Heart right ventricle (tissue), 16 donors: ENCODE measurements at places on chromosomes 3 and 15. TPM values are rescaled to one million over a fixed set of nuclear protein-coding genes. Genes with fewer than 3 reads are reported as not detected.
A peak's percentile ranks its signal among the peaks of the same experiment; 100 is the strongest.

DNA sequence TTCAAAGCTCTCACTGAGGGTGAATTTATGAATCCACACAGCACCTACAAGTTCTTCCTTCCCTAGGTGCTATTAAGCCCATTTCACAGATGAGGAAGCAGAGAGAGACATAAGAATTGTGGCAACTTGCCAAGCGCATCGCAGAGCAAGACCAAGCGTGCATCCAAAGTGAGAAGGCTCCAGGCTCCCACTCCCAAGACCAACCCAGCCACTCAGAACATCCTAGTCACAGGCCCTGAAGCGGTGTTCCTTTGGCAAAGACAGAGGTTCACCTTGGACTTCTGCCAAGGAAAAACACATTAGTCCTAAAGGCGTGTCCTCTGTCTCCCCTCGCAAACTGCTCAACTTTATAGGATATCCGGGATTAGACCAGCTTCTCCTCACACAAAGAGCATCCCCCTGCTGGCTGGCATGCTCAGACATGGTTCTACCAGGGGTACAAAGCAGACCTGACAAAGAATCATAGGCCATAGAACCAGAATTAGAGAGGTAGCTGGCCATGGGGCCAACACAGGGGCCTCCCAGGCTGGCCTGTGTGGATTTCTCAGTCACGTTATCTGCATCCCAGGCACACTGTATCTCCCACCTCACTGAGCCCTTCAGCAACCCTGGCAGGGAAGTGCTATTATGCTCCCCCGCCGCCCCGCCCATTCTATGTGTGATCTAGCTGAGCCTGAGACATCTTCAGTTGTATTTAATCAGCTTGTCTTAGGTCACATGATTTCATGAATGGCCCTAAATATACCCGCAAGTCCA lies 160.2 kb downstream of the FOXP1 start:
- peak; percentile 49 for DNase-seq

The SCN11A gene
- polyA plus RNA-seq, result 0.15 TPM

DNA sequence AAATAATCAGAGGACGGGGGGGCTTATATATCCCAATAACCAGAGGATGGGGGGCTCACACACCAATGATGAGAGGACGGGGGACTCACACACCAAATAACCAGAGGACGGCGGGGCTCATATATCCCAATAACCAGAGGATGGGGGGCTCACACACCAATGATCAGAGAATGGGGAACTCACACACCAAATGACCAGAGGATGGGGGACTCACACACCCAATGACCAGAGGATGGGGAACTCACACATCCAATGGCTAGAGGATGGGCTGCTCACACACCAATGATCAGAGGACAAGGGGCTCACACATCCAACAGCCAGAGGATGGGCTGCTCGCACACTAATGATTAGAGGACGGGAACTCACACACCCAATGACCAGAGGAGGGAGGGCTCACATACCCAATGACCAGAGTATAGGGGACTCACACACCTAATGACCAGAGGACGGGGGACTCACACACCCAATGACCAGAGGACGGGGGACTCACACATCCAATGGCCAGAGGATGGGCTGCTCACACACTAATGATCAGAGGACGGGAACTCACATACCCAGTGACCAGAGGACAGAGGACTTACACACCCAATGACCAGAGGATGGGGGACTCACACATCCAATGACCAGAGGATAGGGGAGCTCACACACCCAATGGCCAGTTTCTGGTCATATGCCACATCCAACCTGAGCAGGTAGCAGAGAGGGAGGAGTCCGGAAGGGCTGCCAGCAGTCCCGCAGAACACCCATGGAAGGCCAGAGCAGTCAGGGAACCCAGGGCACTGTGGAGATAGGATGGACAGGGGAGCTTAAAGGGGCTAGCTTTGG lies 10.6 kb downstream of the RAB6B start:
- DNase-seq, result no peak

- no peak for DNase-seq
Observed at GRCh38 chr15:95825671-95826411, 504.7 kb upstream of the NR2F2 start.

DNA sequence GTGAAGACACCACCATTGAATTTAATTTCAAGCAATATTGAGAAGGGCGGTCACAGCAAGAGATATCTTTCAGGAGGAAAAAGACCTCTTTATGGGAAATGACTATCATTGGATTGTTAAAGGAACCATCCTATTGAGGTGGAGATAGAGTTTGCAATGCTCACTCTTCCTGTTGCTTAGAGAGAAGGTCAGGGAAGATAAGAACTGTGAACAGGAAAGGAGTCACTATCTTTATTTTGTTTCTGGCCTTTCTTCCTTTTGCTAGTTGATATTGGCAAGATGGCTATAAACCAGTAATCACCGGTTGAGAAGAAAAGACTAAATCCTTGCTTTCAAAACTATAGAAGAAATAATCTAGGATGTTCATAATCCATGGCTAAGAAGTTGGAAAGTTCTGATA lies 112.1 kb upstream of the TMEM108 start:
- DNase-seq, result no peak

The NTRK3 gene
- 1.2 TPM for polyA plus RNA-seq

The FRMD4B gene
- 7.8 TPM for polyA plus RNA-seq

- DNase-seq, result no peak
Observed at GRCh38 chr3:195183071-195183776, 87.7 kb downstream of the XXYLT1 start.

The CRABP1 gene
- polyA plus RNA-seq, result not detected

GRCh38 chr3:8460815-8461456 lies 40.7 kb upstream of the LMCD1 start:
- no peak for DNase-seq

GRCh38 chr15:33753012-33753411 lies 215.3 kb upstream of the CHRM5 start:
- no peak for DNase-seq

DNA sequence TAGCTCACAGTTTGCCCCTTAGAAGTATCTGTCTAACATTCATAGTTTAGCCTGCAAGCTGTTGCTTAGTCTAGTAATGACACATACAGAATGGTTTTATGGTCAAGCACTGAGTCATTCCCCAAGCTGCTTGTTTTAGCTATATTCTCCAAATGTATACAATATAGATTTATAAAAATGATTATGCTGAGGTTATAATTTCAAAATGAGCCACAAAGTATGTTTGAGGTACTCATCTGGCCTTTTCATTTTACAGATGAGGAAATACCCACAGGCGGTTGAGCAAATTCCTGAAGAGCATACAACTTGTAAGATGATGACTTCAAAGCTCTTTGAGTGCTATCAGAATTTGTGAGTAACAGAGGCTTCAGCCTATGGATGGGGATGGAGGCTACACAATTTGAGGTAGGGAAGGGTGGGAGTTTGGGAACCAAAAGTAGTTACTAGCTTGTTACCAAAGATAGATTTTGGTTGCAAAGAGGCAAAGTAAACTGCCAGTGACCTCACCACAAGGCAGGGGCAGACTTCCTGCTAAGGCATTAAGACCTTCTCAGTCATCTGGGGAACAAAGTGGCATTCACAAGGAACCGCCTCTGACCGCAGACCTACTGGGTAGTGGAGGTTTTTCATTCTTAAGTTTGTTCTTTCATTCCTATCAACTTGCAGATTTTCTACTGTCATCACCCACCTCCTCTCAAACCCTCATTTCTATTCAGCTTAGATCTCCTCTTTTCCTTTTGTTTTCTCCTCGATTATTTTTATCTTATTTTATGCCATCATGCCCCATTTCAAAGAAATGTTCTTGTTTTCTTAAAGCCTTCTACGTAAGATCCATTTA lies 257.2 kb upstream of the NECTIN3 start:
- DNase-seq, result no peak

GRCh38 chr3:4350789-4351163 lies 47.6 kb downstream of the SETMAR start:
- DNase-seq, result no peak

DNA sequence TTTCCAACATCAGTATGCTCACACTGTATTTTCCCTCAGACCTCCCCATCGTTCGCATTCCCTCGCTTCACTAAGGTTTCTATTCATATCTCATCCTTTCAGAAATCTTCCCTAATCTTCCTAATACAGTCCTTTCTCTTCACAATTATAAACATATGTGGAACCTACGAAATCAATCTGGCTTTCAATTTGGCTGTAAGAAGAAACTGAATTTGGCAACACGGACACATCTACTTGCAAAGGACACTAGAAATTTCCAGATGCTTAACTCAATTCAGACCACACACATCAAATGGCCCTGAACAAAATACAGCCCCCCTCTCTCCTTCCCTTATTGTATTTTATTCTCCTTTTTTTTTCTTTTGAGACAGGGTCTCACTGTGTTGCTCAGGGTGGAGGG lies 39.1 kb upstream of the TM4SF19 start:
- DNase-seq, result no peak

DNA sequence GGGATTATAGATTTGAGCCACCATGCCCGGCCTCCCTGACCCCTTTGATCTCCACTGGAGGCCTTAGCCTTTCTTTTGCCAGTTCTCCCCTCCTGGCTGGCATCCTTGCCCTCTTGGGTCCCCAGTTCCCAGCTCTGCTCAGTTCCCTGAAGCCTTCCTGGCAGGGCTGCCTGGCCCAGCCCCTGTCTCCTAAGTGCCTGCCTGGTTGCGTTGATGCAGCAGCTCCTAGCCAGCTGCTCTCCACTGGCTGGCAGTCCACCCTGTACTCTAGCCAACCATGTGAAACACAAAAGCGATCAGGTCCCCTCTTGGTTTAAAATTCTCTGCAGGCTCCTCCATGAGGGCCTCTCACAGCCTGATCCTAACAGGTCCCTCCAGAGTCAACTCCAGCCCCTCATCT lies 184.7 kb downstream of the RAB11A start:
- no peak for DNase-seq

- peak; percentile 27 for DNase-seq
Observed at GRCh38 chr15:62306851-62307504, 141.9 kb upstream of the C2CD4B start.

The CD200 gene
- polyA plus RNA-seq, result 1.3 TPM

DNA sequence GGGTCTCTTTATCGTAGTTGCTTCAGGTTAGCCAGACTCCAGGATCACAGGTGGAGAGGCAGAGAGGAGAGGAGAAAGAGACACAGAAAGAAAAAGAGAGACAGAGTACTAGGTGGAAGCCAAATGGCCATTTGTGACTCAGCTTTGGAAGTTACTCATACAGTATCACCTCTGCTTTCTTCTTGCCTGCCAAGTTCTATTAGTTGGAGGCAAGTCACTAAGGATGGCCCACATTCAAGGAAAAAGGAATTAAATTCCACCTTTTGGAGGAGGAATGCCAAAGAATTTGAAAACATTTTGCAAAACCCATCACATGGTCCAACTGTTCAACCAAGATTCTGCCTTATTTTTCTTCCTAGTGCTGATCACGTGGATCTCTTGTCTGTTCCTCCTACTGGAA lies 291.1 kb downstream of the CHL1 start:
- no peak for DNase-seq

The CDHR4 gene
- polyA plus RNA-seq, result 0.80 TPM

GRCh38 chr3:107943786-107944523 lies 146.9 kb downstream of the CD47 start:
- no peak for DNase-seq

DNA sequence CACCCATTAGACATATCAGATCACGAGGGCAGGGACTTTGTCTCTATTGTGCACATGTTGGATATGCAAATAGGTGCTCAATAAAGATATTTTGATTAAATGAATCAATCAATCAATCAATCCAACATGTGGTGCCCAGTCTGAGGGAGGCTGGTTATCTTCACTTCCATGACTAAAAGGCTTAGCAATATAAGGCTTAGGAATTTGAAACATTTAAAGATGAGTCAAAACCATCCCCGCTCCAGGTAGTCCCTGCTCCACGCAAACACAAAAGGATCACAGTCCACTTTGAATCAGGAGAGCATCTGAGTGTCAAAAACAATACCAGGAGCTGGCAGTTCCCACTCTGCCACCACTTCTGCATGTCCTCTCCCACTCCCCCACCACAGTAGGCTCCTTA lies 25.8 kb upstream of the PRICKLE2 start:
- no peak for DNase-seq

- DNase-seq, result no peak
Observed at GRCh38 chr3:47010111-47010712, 30.7 kb downstream of the NBEAL2 start.

- DNase-seq, result no peak
Observed at GRCh38 chr3:39011191-39011736, 40.5 kb downstream of the SCN11A start.

DNA sequence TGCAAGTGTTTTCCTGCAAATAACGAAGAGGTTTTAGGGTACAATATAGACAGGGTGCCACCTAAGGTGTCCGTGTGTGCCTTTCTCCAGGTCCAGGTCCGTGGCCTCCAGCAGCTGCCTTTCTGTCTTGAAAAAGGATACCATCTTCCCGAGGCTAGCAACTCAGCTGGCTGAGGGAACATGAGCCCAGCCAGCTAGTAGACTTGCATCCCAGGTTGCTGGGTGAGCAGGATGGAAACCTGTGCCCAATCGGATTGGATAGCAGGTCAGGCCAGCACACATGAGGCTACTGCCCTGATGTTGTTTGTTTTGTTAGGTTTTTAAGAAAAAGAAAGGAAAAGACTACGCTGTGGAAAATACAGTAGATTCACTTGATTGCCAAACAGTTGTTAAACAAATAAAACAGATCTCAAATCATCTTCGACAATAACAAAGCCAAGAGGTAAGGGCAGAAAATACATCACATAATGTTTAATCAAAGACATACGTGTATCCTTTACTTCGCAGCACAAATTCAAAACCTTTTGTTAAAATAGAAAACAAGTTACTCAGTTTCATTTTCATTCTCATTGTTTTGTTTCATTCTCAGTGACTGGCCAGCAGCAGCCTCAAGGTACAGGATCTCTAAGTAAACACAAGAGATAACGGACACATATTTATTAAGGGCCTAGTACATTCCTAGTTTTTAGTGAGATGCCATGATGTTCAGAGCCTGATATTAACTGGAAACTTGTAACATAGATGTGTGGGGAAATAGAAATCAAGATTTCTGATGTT lies 661.2 kb upstream of the NR2F2 start:
- DNase-seq, result no peak

- no peak for DNase-seq
Observed at GRCh38 chr3:116148881-116149851, 296.1 kb downstream of the LSAMP start.

The ACTRT3 gene
- polyA plus RNA-seq, result 0.52 TPM

The LRRC15 gene
- 0.07 TPM for polyA plus RNA-seq

The RBPMS2 gene
- 310 TPM for polyA plus RNA-seq

The GOLGA8K gene
- 0.51 TPM for polyA plus RNA-seq
